ENCODE measurements at places on chromosomes 5 and 9.

- DNase-seq: no peak
Observed at GRCh38 chr5:117486261-117486660, 911.6 kb upstream of the SEMA6A start.

- no peak for DNase-seq
Observed at GRCh38 chr9:112559629-112560413, 73.2 kb downstream of the KIAA1958 start.

DNA sequence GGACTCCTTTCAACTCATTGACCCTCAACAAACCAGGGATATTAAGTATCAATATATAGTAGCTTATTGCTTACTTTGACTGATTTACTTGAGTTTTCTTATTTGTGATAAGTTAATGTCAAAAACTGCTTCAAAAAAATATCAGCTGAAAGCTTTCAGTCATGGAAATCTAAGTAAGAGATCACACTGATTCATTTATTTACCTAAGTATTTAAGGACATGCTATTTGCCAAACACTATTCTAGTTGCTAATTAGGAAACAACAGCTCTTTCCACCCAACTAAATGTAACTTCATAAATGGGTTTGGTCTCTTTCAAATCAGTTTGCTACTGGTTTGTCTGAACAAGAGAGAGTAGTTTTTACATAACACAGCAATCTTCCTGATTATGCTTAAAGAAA is 48.2 kb downstream of the CHD1 start:
- DNase-seq: no peak

DNA sequence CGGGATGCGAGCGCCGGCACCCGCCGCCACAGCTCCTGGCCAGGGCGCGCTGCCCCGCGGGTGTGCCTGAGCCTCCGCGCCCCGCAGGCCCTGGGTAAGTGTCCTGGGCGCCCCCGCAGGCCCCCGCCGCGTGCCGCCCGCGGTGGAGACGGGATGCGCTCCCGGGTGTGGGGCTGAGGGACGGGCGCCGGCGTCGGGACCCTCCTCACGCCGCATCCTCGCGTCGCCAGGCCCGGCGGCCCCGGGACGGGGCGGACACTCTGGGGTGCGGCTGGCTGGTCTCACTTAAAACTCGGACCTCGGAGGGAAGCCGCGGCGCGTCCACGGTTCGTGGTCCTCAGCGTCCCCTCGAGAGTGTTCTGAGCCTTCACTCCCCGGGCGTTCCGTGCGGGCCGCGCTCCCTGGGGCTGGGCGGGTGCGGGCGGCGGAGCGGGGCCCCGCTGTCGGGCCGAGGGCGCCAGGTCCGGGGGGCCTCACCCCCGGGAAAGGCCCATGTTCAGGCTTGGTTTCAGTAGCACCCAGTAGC is 275 bp downstream of the AHRR start:
- no peak for DNase-seq

GRCh38 chr9:116491219-116491618 is 195.9 kb upstream of the TRIM32 start:
- no peak for DNase-seq

DNA sequence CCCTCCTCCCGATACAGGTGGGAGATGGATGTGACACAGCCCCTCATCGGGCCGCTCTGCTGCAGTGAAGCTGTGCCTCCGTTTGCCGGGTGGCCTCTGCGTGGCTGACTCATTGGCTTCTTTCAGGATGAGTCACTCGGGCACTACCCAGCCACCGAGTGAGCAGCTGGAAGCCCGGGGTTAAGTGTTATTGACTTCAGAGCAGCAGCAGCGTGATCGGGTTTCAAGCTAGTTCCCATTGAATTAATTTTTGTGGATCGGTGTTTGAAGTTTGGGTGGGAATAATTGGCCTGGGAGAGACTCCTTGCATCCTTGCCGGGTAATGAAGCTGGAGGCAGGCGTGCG is 266.4 kb upstream of the IRX4 start:
- DNase-seq: no peak

GRCh38 chr5:158244882-158245281 is 385.9 kb upstream of the CLINT1 start:
- DNase-seq: no peak

DNA sequence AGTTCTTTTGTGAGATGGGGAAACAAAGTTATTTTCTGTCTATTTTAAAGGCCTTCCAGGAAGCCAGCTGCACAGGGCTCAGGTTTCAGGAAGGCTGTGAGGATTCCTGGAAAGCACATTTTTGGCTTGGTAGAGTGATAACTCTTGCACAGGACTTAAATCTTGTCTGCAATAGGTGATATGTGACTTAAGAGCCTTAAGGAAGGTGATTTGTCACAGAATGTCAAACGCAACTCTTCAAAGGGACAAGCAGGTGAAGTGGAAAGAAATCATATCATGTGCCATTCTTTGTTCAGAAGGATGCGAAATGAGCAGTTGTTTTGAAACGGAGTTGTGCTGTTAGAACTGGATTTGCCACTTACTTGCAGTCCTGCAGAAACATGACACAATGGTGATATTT is 459.3 kb downstream of the MAT2B start:
- DNase-seq: no peak

GRCh38 chr5:95617057-95617456 is 2.8 kb upstream of the GPR150 start:
- no peak for DNase-seq

DNA sequence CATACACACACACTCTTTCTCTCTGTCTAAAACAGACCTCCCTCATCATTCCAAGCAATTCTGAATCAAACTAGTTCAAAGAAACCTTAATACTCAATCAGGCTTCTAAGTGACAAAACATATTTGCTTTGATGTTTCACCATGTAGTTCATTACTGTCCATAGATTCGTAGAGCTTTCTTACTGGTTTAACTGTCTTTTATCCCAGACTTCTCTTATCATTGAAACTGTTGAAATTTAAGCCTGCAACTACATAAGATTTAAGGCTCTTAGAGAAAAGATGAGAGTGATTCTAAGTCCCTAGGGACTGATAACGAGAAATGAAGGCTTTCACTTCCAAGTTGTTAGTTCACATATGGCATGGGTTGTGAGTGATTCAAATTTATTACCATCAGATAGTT is 11.0 kb upstream of the PLAC8L1 start:
- no peak for DNase-seq

GRCh38 chr5:60690326-60690725 is 9.6 kb downstream of the DEPDC1B start:
- DNase-seq: no peak

- DNase-seq: no peak
Observed at GRCh38 chr5:8341406-8341805, 472.5 kb downstream of the MTRR start.

- DNase-seq: no peak
Observed at GRCh38 chr5:141100243-141100805, at the start of gene PCDHB3. Gene PCDHB3, plus strand, starts transcription at chr5:141100473. Its CDS starts 177 bp downstream, at chr5:141100650.

GRCh38 chr5:132024117-132024435 is 12.6 kb upstream of the ACSL6 start:
- no peak for DNase-seq

GRCh38 chr9:125929846-125930245 is 182.7 kb downstream of the PBX3 start:
- DNase-seq: no peak

- DNase-seq: no peak
Observed at GRCh38 chr9:126612813-126613641, 701 bp upstream of the LMX1B start.

- DNase-seq: no peak
Observed at GRCh38 chr9:7542693-7543092, 256.9 kb downstream of the DMAC1 start.

- DNase-seq: no peak
Observed at GRCh38 chr9:98158071-98158831, 34.2 kb downstream of the CORO2A start.

DNA sequence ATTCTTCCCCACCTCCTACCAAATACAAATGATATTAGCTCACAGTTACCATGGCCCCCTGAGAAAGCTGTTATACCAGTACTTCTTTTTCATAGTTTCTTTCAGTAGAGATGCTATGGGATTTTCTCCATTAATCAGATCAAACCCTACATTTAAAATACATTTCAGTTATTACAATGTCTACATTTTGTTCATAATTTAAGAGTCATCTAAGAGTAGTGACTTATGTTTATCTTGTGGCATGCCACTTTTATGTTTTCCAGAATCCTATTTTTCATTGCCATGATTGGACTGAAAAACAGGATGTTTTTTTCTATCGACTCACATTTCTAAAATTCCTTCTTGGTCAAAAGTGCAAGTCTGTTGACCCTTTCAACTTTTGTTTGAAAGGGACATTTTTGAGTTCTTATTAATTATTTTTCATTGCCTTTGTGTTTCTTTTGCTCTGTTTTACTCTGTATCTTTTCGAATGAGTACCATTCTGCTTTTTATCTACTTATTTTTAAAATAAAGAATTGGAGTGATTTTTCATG is 77.4 kb upstream of the ANXA1 start:
- DNase-seq: no peak

DNA sequence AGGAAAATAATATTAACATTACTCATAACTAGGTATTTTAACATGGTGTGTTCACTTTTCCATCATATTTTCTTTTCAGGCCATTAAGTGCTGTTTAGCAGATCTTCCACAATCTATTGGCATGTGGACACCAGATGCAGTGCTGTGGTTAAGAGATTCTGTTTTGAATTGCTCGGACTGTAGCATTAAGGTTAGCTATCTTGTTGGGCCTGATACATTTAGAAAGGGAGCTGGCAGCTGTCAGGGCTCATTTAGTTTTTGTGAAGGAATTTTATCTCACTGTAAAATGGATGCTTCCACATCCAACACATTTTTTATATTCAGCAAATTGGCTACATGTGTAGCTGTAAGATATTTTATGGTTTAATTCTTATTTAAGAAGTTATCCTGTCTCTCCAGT is 20.7 kb upstream of the TMOD1 start:
- DNase-seq: no peak

- no peak for DNase-seq
Observed at GRCh38 chr5:131609774-131610173, 25.3 kb downstream of the RAPGEF6 start.

- no peak for DNase-seq
Observed at GRCh38 chr5:41012318-41012717, 58.8 kb downstream of the MROH2B start.

- no peak for DNase-seq
Observed at GRCh38 chr9:131721076-131721475, 18.8 kb downstream of the RAPGEF1 start.

DNA sequence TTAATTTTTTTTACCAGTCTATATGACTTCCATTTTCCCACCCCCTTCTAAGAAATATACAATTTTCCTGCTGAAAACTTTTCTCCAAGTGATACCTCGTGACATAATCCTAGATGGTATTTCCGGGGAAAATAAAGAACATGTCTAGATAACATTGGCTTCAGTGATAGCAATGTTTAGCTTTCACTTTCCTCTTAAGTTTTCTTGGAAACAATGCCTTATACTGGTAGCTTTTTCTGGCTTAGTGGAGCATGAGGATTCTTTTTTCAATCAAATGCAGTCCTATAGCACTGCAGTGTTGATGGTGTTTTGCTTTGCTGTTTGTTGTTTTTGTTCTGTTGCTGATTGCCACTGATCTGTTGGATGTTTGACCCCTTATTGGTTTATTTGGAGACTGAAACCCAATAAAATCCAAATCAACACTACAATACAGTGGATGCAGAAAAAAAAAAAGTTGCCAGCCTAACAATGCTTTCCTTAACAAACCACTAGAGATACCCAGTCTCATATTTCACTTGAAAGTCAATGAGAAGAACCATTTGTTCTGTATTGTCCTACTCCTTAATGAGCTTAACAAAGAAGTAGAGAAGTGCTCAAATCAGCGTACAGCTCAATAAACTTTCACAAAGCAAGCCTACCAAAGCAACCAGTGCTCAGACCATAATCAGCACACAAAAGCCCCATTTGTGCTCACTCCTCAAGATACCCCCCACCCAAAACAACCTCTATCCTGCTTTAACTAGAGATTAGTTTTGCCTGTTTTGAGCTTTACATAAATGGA is 74.2 kb upstream of the GRAMD2B start:
- no peak for DNase-seq

DNA sequence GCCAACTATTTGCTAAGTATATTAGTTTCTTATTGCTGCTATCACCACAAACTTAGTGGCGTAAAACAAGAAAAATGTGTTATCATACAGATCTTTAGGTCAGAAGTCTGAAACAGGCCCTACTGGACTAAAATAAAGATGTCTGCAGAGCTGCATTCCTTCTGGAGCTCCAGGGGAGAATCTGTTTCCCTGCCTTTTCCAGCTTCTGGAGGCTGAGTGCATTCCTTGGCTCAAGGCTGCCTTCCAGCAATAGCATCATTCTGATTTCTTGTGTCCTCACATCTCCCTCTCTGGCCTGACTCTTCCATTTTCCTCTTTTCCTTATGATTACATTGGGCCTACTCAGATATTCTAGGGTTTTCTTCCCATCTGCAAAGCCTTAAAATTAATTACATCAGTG is 15.9 kb downstream of the MAN2A1 start:
- DNase-seq: no peak

- DNase-seq: peak; percentile 62
Observed at GRCh38 chr5:149371296-149371962, 7.7 kb downstream of the IL17B start.

DNA sequence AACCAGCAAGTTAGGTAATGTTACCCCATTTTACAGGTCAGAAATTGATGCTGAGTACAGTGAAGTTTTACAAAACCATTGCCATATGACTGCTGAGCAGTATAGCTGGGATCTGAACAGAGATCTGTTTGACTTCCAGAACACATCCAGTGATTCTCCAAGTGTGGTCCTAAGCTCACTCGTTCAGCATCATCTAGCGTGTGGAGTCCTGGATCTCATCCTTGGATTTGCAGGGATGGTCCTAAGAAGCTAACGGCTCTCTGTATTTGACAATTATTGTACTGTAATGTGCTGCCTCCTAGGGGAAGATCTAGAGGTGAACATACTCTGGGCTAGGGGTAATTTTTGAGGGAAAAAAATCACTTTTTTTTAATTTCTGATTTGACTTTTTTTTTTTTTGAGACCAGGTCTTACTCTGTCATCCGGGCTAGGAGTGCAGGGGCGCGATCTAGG is 1.4 kb downstream of the SLC26A2 start:
- DNase-seq: no peak

GRCh38 chr9:36053971-36054370 is 17.3 kb downstream of the RECK start:
- DNase-seq: no peak

DNA sequence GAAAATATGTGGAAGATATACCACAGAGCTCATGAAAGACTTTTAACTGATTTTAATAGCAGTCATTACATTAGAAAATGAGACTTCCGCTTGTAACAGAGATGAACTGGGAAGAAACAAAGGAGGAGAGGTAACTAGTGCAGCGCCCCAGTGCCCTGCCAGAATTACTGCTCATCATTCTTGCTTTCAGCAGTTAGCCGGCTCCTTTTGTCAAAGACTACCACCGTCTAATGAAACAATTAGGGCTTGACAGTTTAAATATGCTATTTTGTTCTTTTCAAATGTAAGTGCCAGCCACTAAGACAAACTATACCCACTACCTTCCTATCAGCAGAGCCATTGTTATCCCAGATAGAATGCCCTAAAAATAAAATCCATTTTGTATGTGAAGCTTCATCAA is 328.4 kb downstream of the EFNA5 start:
- no peak for DNase-seq

- no peak for DNase-seq
Observed at GRCh38 chr5:141349917-141350619, at the start of gene PCDHGB1. Gene PCDHGB1, plus strand, starts transcription at chr5:141350099. Its CDS starts 162 bp downstream, at chr5:141350261.

GRCh38 chr9:130286781-130287428 is 21.3 kb downstream of the HMCN2 start:
- no peak for DNase-seq

GRCh38 chr9:21852754-21853153 is 50.3 kb downstream of the MTAP start:
- no peak for DNase-seq
